ENCODE measurements at places on chromosomes 3 and 15.

- peak; percentile 90 for DNase-seq
Observed at GRCh38 chr15:75921732-75922703, 18.3 kb downstream of the FBXO22 start.

DNA sequence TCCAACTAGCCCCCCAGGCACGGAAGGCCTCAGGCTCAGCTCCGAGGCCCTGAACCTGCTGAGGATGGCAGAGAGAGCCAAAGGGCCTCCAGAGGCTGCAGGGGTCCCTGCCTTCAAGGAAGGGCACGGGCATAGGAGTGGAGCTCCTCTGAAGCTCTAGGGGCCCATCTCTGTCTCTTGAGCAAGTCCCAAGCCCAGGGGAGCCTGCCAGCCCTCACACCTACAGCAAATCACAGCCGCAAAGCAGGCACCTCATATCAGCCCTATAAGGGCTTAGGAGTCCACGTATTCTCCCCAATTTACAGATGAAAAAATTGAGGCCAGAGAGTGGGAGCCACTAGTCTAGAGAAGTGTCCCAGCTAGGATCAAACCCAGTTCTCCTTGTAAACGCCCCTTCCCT, 14.2 kb downstream of the PSTPIP1 start:
- DNase-seq: no peak

- DNase-seq: no peak
Observed at GRCh38 chr15:50298340-50298739, 32.8 kb upstream of the HDC start.

DNA sequence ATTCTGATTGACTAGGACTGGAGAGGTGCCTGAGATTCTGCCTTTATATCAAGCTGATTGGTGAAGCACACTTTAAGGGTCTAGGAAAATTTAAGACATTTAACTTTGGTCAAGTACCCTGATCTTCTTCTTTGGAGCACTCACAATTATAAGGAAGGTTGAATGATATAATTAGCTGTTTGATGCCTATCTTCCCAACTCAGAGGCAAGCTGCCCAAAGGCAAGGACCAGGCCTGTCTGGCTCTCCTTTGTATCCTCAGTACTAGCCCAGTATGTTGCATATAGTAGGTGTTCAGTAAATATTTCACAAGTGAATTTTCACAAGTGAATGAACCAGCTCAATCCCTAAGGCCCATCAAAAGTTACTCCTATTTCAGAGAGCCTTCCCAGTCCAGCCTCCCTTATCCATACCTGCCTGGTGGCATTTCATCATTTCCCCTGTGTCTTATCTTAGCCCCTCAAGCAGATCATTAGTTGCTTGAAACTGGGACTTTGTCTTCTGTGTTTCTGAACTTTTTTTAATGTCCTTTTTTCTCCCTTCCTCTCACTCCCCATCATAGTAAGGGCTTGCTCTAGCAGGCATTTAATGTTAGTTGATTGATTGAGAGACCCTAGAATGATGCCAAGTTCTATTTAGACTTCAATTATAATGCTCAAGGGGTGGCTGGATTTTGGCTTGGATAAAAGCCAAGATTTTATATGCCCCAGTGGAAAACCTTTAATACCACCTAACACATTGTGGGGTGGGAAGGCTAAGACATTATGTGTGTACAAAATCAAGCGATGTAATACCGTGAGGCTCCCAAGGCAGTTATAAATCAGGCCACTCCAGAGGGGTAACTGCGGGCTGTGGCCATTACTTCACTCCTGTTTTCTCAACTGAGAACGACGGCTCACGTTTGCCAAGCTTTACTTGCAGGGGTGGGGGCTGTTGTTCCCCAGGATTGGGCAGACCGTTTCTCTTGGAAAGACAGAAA, 43.2 kb upstream of the BOC start:
- DNase-seq: no peak

DNA sequence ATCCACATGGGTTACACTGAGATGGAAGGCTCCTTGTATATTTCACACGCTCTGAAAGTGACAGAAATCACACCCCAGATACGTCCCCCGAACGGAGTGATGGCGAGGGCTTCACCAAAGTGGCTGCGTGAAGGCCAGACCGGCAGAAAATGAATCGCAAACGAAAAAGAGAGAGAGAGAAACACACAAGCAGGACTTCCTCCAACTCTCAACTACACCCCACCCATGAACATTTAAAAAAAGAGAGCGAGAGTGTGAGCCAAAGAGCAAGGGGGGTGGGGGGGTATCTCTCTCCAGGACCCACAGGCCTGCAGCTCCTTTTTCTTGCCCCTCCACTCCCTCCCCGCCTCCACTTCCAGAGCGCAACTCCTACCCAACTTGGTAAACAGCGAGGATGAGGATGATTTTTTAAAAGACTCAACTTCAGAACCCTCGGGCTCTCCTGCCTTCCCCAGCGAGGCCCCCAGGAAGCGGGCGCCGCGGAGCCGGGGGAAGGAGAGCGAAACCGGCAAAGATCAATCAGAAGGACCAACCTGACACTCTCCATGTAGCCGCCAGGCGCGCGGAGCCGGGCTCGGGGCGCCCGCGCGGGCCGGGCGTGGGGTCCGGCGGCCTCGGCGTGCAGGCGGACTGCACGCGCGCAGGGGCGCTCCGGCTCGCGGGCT, 519.1 kb downstream of the FOXP1 start:
- peak; percentile 75 for DNase-seq

- DNase-seq: no peak
Observed at GRCh38 chr15:66075947-66076346, 177.6 kb downstream of the MEGF11 start.

- no peak for DNase-seq
Observed at GRCh38 chr3:194100856-194101390, 35.0 kb upstream of the HES1 start.

DNA sequence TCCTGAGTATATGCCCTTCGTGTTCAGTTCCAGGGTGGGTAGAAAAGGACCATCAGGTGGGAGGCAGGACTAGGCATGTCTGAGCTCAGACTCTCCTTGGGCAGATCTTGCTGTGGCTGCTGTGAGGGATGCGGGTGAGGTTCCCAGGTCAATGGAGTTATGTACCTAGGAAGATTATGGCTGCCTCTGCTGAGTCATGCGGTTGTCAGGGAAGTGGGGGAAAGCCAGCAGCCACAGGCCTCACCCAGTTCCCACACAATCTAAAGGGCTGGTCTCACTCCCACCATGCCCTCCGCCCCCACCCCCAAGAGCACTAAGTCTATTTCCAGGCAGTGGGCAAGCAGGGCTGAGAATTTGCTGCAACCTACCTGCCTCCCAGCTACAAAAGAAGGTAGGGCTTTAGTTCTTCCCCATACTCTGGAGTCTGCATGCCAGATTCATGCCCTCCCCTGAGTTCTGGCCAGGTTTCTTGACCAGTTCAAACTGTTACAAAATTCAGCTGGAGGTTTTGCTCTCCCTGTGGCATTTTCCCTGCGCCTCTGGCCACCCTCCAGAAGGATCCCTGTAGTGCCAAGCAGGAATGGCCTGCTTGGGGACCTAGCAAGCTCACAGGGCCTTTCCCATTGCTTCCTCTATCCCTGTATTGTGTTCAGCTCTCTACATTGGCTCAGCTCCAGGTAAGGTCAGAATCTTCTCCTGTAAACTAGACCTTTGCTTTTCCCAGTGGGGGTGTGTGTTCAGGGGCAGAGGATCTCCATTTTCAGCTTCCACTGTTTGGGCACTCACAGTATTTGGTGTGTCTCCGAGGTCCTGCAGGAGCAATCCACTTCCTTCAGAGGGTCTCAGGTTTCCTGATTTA, 12.7 kb upstream of the TMCO5A start:
- DNase-seq: peak; percentile 27

All from choroid plexus epithelial cell (primary cell).